ENCODE measurements at places on chromosomes 4 and X. TPM values are rescaled to one million over a fixed set of nuclear protein-coding genes. Genes with fewer than 3 reads are reported as not detected.

Gene FGA
- 22.2 TPM for total RNA-seq

- peak; percentile 69 for DNase-seq
These were observed 62.3 kb upstream of the DKK2 start for GRCh38 chr4:107098401-107098800.

GRCh38 chr4:170306208-170306607 lies 216.5 kb upstream of the AADAT start:
- DNase-seq = no peak

DNA sequence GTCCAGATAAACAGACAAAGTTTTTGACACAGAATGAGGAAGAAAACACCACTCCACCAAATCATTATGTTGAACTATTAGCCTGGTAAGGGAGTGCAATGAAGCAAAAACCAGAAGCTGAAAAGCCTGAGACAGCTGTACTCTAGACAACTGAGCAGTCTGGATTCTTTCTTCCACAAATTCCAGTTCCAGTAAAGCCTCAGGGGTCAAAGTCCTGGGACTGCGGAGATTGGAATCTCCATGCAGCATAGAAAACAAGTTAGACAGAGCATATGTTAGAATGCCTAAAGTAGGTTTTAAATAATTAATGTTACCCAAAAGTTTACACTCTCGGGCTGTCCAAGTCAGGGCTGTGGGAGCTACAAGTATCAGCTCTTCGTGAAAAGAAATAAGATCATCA lies 263.2 kb downstream of the TECRL start:
- DNase-seq = no peak

GRCh38 chr4:3775005-3775404 lies 8.8 kb downstream of the ADRA2C start:
- no peak for DNase-seq

DNA sequence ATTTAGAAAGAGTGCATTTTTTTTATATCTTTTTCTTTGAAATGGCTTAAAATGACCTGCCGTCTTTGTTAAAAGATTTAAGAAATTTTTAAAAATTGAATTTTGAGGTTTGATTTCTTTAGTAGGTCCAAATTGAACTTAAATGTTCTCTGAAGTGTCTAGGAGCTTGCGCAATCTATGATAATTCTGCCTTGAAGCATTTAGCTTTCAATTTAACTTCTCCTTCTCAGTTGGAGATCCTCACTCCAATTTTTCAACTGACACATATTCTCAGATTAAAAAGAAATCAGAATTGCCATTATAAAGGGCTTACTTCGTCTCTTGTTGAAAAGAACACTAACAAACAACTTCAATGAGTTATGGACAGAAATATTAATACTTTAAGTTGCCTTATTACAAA lies 273.5 kb downstream of the TMA16 start:
- DNase-seq = no peak

DNA sequence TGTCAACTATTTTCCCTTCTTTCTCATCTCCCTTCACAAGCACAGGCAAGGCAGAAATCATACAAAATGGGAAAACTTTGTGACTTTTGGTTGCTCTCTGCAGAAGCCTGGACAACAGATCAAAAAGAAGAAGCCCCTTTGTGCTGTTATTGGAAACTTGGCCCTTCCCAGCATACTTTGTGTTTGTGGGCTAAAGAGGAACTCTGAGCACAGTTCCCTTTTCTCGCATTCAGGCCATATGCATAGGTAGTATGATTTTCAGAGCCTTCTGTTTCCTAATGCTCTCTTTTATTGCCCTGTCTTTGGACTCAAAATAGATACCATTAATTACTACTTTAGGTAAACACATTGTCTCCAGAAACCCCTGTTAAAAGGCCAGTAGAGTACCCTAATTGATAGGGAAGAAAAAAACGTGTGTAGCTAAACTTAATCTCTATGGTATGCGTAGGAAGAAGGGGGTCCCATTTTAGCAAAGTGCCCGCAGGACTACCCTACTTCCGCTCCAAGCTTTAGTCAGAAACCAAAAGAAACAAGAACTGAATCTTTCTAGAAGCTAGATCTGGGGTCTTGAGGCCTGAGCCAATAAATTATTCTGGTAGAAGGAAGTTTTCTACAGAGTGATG lies 26.6 kb downstream of the VSIG4 start:
- no peak for DNase-seq

DNA sequence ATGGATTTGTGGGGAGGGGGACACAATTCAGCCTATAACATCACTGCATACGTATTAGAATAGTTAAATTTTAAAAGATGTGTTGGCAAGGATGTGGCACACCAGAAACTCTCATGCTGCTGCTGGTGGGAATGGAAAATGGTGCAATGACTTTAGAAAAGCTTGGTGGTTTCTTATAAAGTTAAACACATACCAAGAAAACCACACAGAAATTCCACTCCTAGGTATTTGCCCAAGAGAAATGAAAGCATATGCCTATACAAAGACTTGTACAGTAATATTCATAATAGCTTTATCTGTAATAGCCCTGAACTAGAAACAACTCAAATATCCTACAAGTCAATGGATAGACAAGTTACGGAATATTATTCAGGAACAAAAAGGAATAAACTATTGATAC lies 71.3 kb upstream of the PDHA1 start:
- DNase-seq = no peak

Gene SLC35A2
- total RNA-seq = 18.7 TPM

DNA sequence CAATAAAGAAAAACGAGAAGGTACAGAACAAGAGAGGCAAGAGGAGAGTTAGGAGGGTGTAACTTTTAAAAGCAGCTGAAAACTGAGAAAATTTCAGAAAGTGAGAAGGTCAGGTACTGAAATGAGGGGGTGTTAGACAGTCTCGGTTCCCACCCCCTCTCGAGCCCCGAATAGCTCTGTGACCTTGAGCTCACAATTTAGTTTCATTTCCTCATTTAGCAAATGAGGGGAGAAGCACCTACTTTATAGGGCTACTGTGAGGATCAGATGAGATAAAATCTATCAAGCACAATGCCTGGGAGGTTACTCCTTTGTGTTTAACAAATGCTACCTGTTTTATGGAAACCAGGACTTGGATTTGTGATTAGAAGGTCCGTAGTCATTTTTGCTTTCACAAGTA lies 4.9 kb downstream of the UGT8 start:
- no peak for DNase-seq

Gene CLGN
- total RNA-seq = 0.20 TPM

Gene TMEM31
- total RNA-seq = not detected

DNA sequence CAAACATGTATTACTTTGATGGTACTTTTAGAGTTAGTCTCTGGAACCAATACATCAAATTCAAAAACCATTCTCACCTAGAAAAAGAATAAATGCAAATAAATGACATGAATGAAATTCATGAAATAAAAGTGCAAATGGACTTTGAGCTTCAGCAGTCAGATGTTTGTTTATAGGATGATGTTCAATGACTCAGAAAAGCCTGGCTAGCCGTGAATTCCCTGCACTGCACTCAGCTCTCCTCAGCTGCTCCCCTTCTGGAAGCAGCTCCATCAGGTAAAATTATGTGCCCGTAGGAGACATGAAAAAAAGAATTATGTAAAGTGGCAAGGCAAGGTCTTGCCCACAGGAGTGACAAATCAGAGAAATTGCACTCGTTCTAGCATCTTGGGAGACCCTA lies 390.6 kb downstream of the GPM6A start:
- DNase-seq = no peak

DNA sequence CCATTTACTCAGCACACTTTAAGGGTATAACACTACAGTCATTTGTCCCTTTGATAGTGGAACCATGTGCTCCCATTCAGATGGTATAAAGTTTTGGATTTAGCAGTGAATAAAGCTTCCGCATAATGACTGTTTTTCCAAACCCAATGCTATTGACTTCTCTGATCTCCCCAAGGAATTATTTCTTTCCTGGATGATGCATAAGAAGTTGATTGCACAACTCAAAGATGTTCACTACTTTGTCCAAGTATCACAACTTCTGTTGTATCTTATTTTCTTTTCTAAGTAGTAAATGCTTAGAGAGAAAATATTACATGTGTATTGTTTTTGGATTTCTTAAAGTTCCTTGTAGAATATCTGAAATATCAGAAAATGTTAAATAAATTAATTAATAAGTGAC lies 300.2 kb downstream of the GPM6A start:
- no peak for DNase-seq

DNA sequence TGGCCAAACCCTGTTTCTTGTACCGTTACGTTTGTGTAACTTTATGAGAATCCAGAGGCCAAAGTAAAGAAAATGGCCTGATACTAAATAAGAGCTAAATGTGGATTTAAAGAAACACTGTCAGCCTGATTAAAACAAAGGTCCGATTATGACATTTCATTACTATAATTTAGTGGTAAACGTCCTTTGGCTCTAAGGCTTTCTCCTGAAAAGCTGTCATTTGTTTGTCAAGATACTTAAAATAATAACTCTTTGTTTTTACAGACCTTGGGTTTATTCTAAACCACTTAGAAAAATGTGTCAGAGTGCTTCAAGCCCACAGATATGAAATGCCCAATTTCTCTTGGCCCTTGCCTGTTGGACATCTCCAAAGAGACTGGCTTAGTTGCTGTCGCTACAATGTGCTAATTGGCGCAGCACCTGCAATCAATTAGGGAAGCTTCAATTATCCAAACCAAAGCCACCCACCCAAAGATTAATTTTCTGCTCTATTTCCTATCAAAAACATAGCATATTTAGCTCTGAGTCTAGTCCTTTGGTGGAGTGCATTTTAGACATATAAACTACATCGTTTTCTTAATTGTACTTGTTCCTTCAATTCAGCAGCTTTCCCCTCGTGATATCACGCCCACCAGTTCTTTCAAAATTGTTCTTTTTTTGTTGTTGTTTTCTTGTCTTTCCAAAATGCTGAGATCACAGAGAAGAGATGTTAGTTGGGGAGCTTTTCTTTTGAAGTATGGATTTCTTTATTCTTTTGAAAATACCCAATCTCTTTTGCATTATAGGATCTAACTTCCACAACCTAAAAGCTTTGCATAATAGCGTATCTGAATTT lies 13.6 kb downstream of the SMIM20 start:
- DNase-seq = no peak

Gene ADH1A
- total RNA-seq = 2.0 TPM

DNA sequence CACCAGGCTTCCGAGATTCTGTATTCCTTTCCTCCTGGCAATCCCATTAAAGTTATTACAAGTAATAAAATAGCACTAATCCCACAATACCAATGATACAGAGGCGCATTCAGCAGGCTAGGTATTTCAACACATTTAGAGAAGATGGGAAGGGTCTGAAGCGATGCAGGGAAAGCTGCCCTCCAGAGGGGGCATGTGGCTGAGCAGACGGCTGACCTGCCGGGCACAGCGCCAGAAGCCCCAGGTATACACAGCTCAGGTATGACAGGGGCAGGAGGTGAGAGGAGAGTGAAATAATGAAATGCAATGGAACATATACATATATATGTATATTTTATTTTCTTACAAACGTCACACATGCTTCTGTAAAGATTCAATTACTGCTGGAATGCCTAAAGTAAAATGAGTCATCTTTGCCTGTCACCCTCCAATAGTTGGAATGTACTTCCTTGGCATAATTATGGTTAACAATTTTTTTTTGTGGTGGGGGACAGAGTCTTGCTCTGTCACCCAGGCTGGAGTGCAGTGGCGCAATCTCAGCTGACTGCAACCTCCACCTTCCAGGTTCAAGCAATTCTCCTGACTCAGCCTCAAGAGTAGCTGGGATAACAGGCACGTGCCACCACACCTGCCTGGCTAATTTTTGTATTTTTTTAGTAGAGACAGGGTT lies 21.3 kb upstream of the CDKN2AIP start:
- DNase-seq = no peak

DNA sequence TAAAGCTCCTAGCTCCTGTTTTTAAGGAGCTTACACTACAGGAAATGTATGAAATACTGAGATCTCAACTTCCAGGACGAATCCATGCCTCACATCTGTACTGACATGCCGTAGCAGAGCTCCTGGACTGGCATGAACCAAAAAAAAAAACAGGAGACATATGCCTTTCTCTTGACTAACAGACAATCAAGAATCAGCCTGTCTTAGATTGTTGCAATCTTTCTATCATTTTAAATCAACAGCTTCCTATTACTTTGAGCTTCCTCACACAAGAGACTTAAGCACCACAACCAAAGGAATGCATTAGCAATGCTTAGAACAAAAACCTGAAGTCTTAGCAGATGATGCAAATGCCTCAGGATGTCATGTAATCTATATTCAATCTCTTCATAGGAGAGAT lies 34.7 kb upstream of the AREG start:
- no peak for DNase-seq

DNA sequence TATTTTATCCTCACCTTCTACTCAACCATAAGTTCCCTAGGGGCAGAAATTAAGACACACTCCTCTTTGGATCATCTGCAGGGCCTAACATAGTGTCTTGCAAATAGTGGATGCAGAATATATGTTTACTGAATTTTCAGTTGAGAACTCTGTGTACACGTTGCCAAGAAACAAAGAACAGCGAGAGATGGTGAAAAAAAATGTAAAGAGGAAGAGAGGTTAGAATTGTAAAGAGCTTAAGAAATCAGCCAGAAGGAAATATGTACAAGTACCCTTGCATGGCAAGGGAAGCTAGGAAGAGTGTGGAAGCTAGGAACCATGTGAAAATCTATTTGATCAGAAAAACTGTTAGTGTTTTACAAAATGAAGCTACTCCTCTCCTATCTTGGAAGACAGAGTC lies 431.0 kb downstream of the SMARCA1 start:
- DNase-seq = no peak

DNA sequence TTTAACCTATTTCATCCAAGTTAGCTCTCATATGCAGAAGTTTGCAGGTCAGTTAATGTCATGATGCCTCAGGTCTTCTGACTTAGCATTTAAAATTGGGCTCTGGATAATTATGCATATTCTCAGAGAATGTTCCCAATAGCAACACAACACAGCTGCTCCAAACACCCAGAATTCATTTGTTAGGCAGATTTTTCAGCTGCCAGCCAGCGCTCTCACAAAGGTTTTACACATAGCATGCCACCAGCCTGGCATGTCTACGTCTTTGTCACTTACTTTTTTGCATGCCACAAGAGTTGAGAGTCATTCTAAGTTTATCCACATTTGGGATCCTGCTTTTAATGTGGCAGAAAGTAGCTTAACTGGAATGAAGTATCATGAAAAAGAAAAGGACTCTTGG lies 84.8 kb downstream of the LIMCH1 start:
- no peak for DNase-seq

Gene ACOT9
- 21.9 TPM for total RNA-seq

DNA sequence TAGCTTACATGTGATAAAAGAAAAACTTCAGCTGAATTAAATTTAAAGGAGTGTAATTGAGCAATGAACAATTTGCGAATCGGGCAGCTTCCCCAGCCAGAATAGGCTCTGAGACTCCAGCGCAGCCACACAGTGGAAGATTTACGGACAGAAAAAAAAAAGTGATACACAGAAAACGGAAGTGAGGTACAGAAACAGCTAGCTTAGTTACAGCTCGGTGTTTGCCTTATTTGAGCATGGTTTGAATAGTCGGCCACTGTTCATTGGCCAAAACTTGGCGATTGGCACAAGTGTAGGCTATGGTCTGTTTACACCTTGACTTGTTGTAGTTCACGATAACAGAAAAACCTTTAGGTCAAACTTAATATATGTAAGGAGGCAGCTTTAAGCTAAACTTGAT lies 16.7 kb upstream of the SUPT20HL1 start:
- no peak for DNase-seq

Gene EOLA2
- 7.2 TPM for total RNA-seq
